Fibroblast of the aortic adventitia (primary cell): ENCODE measurements at places on chromosomes 16 and 17. TPM values are rescaled to one million over a fixed set of nuclear protein-coding genes. Genes with fewer than 3 reads are reported as not detected.

Gene CFAP20
- 13.4 and 35.7 TPM in 2 replicates for total RNA-seq

Gene DPEP2
- total RNA-seq: not detected in 2 replicates

DNA sequence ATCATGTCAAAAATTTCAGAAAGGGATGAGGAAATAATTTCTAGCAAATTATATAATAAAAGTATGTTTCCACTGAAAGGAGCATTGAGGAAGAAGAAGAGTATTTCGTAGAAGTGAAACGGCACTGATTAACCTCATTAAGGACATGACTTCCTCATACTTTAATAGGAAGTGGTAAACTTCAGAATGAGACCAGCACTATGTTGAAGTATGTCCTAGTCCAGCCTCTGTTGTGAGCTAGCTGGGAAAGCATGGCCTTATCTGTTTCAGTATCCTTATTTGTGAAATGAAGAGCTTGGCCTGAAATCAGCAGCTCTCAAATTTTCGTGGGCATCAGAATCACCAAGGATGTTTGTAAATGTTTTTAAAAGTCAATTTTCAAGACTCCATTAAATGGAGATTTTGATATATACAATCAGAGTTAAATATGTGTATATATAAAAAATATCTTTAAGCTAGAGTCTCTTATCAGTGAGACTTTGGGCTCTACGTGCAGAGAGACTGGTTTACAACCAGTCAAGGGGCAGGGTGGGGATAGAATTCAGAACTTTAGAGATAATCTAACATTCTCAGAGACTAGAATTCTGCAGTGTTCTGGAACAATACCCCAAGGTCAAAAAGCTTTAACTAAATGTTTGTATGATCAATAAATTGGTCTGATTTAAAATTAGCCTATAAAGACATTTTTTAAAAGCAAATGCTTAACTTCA lies 365.4 kb downstream of the CDH13 start:
- no peak for DNase-seq

- no peak for DNase-seq
These were observed 168.0 kb downstream of the RPTOR start for GRCh38 chr17:80712606-80713005.

DNA sequence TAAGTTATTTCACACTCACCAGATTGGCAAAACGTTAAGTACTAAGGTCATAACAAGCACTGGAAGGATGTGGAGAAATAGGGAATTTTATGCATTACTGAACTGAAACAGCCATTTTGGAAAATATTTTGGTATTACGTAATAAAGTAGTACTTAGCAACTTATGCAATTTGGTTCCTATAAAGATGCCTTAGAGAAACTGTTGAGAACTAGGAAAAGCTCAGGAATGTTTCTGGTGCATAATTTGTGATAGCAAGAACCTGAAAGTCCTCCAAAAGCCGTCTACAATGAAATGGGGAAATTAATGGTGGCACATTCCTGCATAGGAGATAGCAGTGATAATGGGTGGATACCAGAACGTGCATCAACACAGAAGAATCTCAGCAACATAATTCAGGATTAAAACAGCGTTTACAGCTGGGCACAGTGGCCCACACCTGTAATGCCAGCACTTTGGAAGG lies 472.5 kb downstream of the WWOX start:
- peak; percentile 2 for DNase-seq

DNA sequence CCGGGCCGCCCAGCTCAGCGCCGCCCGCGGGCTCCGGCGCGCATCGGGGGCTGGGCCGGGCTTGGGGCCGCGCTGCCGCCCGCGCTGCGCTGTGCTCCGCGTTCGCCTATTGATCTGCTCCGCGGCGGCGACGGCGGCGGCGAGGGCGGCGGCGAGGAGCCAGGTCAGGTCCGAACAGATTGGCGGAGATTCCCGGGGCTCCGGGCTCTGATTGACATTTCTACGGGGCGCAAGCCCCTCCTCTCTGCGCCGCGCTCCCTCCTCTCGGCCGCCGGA lies 559 bp downstream of the IRX3 start:
- no peak for DNase-seq

GRCh38 chr17:77419547-77420094 lies 278.9 kb downstream of the SEC14L1 start:
- no peak for DNase-seq

Gene TNS4
- not detected in 2 replicates for total RNA-seq

DNA sequence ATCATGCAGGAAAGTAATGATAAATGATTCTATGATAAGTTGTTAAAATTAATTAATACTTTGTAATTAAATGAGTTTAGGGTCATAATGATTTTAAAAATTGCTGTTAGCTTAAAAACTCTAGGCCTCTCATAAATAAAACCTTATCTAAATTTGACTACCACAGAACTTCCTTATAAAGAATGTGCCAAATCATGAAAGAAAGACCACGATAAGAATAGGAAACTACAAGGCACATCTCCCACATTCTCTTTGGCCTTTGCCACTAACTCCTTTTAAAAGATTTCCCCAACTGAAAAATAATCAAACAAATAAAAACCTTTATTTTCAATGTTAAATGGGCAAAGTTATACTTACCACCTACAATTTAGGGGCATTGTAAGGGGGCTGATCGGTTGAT lies 164.6 kb upstream of the C17orf78 start:
- DNase-seq: no peak

DNA sequence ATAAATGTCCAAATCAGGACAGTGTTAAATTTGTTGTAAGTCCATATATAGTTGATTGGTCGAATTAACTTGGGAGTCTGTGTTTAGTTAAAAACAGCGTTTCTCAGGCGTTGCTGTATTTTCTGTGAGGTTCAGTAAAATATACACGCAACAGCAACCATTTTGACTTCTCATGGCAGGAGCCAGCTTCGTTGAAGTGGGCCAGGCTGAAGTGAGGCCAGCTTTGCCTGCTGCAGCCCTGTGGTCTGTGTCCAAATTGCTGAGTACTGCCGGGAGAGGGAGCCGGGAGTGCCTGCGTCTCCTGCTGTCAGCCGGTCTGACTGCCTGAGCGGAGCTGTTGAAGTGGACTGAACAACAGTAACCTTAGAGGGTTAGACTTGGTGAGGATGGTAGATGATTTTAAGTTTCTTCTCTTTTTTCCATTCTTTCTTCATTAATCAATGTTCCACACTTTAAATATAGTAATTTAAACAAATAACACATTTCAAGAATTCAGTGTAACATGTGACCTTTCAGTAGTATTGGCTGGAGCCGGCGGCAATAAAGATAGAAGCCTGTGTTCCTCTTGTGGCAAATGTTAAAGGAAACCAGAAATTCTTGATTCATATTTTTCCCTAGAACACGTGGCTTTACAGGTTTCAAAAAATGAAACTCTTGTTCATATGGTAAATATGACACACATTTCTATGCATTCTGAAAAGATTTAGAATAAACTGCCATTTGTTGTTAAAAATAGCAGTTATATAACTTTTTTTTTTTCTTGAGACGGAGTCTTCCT lies 37.0 kb upstream of the ZNF750 start:
- peak; percentile 84 for DNase-seq

DNA sequence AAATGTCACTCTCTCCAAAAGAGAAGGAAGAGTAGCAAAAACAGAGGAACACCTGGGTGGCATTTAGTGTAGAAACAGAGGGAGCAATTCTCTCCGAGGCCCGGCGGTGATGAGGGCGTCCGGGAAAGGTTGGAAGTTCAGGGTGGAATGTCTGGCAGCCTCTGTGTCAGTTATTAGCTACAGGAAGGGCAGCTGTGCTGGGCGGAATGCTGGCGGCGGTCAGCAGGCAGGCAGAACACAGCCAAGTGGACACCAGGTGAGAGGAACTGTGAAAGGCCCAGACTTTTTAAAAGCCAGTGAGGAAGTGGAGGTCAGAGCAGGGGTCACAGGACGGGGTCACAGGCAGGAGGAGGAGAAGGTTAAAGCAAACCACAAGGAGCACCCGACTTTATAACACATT lies 238.1 kb downstream of the NTN1 start:
- DNase-seq: no peak

- DNase-seq: no peak
These were observed 15.1 kb downstream of the CDH8 start for GRCh38 chr16:62021161-62021581.

- no peak for DNase-seq
These were observed 95.6 kb downstream of the SALL1 start for GRCh38 chr16:51055434-51055833.

Gene PSMB10
- total RNA-seq: 22.7 and 42.4 TPM in 2 replicates

Gene KRT16
- total RNA-seq: 0.98 and 2.0 TPM in 2 replicates

Gene HS3ST3A1
- total RNA-seq: 8.3 and 9.2 TPM in 2 replicates

DNA sequence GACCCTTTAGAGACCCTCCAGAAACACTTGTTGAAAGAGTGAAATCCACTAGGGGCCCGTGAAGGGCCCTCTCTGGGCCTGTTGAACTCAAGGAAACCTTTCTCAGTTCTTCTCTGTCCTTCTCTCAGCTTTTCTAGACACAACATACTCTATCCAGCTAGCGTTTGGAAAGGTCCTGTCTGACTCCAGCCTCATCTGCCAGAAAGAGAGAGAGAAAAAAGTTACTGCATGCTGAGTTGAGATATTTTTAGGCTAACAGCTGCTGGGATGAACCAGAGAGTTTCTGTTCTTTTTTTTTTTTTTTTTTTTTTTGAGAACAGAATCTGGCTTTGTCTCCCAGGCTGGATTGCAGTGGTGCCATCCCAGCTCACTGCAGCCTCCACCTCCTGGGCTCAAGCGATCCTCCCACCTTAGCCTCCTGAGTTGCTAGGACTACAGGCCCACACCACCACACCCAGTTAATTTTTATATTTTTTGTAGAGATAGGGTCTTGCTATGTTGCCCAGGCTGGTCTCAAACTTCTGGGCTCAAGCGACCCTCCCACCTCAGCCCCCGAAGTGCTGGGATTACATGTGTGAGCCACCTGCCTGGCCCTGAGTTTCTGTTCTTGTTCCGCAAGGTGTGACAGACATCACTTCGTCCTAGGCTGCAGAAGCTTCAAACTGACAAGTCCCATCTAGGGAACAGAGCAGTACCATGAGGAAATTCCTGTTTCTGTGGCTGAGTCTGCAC lies 14.9 kb upstream of the TEX2 start:
- DNase-seq: peak; percentile 61

Gene DYNLRB2
- not detected in 2 replicates for total RNA-seq

- peak; percentile 6 for DNase-seq
These were observed 54.4 kb downstream of the BPTF start for GRCh38 chr17:67879662-67880061.

Gene SSTR5
- not detected in 2 replicates for total RNA-seq

GRCh38 chr16:35533683-35534082 lies 2074.3 kb downstream of the TP53TG3F start:
- no peak for DNase-seq

Gene HBM
- total RNA-seq: not detected in 2 replicates

- DNase-seq: peak; percentile 25
These were observed 117.7 kb downstream of the CMIP start for GRCh38 chr16:81562174-81562849.

Gene LRRC46
- 0.16 TPM in 1 of 2 replicates, not detected in the other for total RNA-seq

Gene PTX4
- total RNA-seq: not detected in 2 replicates

DNA sequence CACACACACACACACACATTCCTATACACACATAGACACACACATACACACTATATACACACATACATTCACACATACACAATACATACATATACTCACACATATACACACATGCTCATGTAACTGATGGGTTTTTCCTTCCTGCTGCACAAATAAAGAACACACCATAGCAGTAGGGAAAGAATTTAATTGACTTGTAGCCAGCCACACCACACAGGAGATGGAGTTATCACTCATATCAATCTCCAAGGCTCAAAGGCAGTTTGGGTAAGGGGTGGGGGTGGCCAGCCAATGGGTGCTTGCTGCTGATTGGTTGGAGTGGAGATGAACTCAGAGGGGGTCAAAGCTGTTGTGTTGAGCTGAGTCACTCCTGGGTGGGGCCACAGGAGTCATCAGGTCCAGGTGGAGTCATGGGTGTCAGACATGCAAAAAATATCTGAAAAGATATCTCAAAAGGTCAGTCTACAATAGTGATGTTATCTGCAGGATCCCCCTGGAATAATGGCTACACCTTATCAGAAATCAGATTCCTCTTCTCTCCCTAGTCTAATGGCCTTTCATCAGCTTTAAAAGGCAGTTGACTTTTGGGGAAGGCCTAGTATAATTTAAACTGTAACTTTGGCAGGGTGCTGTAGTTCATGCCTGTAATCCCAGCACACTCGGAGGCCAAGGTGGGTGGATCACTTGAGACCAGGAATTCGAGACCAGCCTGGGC lies 46.1 kb downstream of the WSB1 start:
- no peak for DNase-seq

Gene RND2
- 0.45 and 0.98 TPM in 2 replicates for total RNA-seq

GRCh38 chr17:60155815-60156214 lies 6.0 kb downstream of the CA4 start:
- no peak for DNase-seq

DNA sequence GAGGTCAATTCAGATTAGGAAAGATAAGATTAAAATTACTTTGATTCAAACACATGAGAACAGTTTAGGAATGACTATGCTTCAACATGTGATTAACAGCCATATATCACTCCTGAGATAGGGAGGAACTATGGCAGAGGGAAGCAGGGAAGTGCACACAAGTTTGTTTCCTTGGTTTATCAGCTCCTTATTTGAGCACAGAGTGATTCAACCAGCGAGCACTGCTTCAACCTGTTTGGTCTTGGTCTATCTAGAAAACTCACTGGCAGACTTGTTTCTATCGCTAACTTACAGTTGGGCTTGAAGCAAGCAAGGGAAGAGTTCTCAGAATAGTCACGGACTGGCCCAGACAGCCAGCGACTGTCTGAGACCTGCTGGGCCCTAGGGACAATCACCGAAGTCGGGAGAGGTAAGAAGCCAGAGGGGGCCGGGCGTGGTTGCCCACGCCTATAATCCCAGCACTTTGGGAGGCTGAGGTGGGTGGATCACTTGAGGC lies 23.5 kb downstream of the TUBG1 start:
- DNase-seq: no peak

Gene SHISA6
- total RNA-seq: not detected in 2 replicates

- no peak for DNase-seq
These were observed 152.7 kb upstream of the ERCC4 start for GRCh38 chr16:13767215-13767614.

DNA sequence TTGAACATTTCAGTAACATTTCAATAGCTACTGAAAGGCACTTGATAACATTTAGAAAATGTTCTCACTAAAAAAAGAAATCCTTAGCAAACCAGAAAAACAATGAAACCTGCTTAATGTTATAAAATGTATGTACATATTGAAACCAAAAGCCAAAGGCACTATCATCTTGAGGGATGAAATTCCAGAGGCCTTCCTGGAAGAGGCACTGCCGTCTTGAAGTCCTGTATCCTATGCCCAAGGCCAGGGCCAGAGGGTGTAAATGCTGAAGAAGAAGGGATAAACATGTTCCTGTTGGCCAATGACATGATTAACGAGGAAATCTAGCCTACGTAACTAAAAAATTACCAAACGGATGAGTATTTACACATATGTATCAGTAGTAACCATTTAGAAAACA lies 57.0 kb upstream of the DNAH17 start:
- DNase-seq: no peak
